ENCODE measurements at places on chromosomes 7 and 10.

DNA sequence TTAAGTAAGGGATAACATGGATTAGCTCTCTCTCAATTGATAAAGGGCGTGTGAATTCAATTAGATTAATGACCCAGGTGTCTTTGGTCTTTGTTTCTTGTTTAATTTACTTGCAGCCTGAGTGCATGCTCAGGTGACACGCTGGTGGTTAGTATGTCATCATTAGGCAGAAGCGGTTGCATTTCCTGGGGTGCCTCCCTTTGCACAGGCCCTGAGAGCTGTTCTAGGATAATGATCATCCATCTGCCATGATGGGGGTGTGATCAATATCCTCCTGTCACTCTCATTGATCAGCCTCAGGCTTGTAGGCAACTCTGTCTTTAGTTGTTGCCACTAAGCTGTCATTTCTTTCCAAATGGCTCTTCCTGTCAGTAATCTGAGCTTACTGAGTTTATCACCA is 99.6 kb upstream of the NPS start:
- DNase-seq: no peak

DNA sequence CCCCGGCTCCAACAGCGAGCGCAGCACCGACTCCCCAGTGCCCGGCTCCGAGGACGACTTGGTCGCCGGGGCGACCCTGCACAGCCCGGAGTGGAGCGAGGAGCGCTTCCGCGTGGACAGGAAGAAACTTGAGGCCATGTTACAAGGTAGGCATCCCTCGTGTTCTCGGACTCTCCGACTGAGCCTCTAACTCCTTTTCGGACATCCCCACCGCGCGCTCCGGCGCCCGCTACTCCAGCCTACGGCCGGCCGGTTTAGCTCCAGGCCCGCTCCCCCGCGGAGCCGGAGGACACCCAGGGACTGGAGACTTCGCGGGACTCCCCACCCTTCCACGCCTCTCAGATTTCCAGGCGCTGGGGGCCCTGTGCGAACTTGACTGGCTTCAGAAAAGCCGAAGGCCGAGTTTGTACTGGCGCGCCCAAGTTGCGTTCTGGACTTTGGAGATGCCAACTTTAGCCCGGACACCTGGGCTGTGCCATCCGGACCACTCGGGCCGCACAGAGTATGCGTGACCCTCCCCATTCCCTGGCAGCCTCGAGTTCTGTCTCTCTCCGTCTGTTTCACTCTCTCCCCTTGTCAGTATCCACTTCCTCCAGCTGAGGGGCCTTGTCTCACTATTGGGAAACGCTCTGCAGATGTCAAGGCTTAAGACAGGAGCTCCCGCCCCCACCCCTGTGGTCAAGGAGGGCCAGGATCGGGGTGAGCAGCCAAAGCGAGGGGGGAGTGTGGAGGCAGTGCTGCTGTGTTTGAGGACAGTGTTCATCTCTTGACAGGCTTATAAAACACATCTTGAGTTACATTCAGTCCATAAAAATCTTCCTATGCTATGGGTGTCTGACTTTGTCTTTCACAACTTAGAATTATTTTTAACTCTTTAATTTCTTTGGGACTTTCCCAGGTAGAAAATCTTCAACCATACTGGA is 777 bp downstream of the BICC1 start:
- DNase-seq: peak; percentile 36

GRCh38 chr7:28879105-28879504 is 79.0 kb downstream of the TRIL start:
- DNase-seq: no peak

DNA sequence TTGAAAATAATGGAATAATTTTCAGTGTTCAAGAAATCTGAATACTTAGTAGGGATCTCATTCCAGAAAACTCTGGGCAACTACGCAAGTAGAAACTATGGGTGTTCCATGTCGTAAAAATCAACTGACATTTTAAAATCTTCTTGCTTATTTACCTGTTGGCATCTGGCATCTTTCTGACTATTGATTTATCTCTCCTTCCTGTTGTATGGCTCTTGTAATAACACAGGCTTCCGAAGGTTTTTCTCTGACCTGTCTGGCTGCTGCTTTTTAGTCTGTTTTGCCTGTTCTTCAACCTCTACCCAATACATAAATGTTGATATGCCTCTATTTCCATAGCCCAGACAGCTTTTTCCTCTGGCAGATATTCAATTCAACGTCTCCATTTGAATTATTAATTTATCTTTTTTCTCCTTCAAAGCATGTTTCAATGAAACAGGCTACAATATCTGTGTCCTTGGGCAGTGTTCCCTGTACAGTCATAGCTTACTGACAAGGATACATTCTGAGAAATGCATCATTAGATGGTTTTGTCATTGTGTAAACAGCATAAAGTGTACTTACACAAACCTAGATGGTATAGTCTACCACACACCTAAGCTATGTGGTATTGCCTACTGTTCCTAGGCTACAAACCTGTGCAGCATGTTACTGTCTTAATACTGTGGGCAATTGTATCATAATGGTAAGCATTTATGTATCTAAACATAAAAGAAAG is 105.9 kb upstream of the ETV1 start:
- no peak for DNase-seq

- DNase-seq: no peak
Observed at GRCh38 chr7:148436135-148436534, 154.4 kb upstream of the C7orf33 start.

- DNase-seq: peak; percentile 63
Observed at GRCh38 chr10:35910234-35910633, 268.1 kb upstream of the FZD8 start.

DNA sequence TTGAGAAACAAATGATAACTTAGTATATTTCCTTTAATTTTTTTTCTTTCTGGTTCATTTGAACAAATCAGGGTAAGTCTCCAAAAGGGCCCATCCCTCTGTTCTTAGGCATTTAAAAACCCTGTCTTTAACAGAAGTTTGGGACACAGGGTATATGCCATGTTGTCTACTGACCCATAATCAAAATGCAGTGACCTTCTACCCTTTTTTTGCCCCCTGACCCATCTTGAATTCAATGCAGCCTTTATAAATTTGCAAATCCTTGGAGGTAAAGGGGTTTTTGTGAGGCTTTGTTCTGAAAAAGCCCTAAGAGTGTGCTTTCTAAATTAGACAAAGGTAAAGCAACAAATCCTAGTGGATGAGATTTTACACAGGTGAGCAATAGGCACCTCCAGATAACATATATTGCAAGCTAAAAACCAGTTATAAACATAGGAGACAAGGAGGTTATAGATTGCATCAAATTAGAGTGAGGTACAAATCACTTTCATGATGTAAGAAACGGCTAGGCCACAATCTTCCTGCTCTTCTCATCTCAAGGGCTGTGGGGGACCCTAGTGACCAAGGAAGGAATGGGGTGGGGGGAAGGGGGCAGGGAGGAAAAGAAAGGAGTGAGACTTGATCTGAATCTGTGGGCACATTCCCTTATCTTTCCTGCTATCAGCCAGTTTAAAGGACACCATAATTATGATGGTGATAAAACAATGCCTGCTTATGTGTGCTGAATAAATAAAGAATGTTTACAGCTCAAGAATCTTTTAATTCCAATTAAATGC is 2.7 kb downstream of the SKIDA1 start:
- DNase-seq: no peak

DNA sequence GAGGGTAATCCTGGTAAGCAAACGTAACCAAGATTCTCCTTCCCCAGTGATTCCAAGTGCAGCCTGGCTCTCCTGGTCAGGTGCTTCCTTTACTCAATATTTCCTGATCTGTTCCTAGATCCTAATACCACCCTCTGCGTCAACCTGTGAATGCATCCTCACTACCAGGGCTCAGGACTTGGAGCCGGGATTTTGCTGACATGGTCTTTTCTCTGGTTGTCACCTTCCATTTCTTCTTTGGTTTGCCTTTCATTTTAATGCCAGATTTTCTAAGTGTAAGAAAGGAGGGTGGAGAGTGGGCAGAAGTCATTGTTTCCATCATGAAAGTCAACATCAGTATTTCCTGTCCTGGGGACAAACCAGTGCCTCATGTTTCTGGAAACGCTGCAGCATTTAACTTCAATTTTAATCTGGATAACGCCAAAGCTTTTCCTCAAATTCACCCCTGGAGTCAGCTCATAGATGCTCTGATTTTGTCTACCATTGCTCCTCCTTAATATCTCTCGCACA is 210.4 kb upstream of the ZNF32 start:
- no peak for DNase-seq

DNA sequence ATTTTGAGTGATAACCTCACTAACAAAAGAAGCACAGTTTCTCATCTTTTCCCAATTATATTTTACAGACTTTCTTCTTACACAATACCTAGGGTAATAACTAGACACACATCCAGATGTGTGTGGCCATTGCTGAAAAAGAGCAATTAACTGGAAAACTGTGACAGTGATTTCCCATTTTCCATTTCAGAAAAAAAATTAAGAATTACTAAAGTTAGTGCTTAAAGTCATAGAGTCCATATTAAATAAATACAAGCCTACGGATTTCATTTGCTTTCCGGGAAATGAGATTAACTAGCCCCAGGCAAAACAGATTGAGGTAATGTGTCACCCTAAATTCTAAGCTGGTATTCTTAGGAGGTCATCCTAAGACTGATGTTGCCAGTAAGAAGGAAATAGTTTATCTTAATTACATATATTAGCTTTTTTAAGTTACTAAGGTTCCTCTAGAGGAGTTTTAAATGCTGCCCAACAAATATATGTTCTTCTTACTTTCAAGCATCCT is 10.2 kb upstream of the MACC1 start:
- no peak for DNase-seq

DNA sequence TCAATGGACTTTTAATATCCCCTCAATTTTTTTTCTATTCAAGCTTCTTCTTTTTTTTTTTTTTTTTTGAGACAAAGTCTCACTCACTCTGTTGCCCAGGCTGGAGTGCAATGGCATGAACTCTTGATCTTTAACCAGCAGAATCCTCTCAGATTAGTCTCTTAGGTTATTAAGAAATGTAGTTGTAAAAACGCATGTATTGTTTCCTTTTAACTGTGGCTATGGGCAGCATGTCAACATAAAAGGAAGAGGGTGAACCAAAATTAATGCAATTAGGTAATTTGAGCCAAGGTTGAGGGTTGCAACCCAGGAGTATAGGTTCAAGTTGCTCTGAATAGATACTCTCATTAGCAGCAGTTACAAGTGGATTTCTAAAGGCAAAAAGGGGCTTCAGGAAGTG is 4.3 kb upstream of the GSTO1 start:
- DNase-seq: no peak

- DNase-seq: no peak
Observed at GRCh38 chr7:137937202-137937560, 64.7 kb downstream of the CREB3L2 start.

- DNase-seq: no peak
Observed at GRCh38 chr10:16585103-16585502, 63.4 kb upstream of the C1QL3 start.

GRCh38 chr10:124736491-124737136 is 7.6 kb downstream of the FAM53B start:
- DNase-seq: peak; percentile 50

- DNase-seq: no peak
Observed at GRCh38 chr10:132105302-132105995, 39.7 kb downstream of the JAKMIP3 start.

GRCh38 chr7:156639426-156640256 is 933 bp upstream of the RNF32 start:
- peak; percentile 6 for DNase-seq

DNA sequence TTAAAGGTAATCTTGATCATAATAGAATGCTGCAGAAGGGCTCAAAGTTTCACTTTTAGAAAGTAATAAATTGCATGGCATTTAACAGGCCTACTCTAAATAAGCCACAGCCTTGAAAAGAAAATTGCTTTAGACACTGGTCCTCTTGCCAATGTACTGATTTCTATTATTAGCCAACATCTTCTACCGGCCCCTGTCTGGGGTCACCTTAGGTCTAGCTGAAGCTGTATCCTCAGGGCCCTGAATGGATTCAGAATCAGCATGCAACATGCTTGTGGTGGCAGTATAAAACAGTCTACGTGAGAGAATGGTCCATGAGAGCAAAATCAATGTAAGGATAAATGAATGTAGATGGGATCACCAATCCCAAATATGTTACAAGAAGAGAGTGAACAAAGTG is 541.9 kb downstream of the PCDH15 start:
- no peak for DNase-seq

GRCh38 chr10:11870461-11870780 is 47.3 kb downstream of the PROSER2 start:
- DNase-seq: no peak

DNA sequence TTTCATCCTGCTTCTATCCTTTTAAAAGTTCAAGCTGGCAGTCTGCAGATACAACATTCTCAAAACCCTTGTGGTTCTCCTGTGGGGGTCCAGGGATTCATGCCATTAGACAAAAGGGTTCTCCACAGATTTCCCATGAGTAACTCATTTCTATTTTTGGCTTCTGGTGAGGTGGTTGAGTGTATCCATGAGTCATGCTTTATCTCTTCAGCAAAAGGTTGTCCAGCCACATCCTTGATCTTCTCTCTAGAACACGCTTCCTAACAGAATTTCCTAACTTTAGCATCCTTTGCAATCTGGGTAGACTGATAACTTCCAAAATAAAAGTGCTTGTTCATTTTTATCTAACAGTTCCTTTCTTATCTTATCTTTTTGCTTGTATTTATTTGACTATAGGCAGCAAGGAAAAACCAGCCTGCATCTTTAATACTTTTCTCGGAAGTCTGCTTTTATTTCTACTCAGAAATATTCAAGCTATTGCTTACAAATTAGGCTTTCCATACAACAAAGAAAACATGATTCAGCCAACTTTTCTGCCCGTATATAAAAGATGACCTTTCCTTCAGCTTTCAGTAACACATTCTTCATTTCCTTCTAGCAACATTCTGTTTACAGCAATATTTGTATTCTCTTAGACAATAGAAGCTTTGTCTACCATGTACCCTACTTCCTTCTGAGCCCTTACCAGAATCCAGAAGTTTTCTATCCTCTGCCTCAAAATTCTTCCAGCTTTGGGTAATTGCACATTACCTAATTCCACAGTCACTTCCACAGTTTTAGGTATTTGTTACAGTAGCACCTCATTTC is 79.3 kb upstream of the IL6 start:
- DNase-seq: no peak

GRCh38 chr7:106604303-106604924 is 56.5 kb downstream of the CCDC71L start:
- DNase-seq: no peak

Measured in RWPE1 (cell line).